AG09319 (cell line): ENCODE measurements at places on chromosomes 1 and 21.

GRCh38 chr1:34787461-34788420 is 5.1 kb upstream of the GJA4 start:
- DNase-seq: no peak

GRCh38 chr1:222926566-222926965 is 111.7 kb downstream of the DISP1 start:
- peak; percentile 19 for DNase-seq

GRCh38 chr1:226475142-226475511 is 67.2 kb upstream of the PARP1 start:
- no peak for DNase-seq

DNA sequence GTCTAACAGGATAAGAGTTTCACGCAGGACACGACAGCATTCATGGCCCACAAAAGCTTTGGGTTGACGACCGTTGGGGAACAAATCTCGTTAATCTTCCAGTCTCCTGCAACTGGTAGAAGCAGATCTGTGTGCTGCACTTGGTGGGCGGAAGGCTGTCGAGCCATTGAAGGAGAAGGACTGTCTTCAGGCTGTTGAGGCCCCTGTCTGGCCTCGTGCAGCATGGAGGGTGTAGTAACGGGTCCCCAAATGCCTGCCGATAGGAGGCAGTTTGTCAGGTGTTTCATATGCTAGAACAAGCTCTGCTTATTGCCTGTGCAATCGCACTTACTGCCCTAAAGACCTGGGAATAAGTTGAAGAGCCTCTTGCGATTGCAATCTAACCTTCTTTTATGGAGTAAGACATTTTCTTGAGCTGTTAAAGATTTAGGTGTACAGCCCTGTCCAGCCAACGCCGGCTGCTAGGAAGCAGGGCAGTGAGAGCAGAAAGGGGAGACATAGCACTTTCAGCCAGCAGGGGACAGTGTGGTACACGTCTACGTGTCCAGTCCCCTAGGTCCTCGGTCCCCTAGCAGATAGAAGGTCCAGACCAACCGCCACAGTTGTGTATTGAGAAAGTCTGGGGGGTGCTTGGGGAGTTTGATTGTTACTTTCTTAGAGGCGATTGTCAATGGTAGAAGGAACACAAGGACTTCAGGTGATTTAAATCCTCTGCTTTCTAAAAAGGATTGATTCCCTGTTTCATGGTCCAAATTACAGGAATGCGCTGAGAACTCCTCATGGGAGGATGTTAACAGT is 102.3 kb upstream of the TMPRSS2 start:
- DNase-seq: no peak

GRCh38 chr1:21261551-21262292 is 28.5 kb downstream of the ECE1 start:
- peak; percentile 91 for DNase-seq

DNA sequence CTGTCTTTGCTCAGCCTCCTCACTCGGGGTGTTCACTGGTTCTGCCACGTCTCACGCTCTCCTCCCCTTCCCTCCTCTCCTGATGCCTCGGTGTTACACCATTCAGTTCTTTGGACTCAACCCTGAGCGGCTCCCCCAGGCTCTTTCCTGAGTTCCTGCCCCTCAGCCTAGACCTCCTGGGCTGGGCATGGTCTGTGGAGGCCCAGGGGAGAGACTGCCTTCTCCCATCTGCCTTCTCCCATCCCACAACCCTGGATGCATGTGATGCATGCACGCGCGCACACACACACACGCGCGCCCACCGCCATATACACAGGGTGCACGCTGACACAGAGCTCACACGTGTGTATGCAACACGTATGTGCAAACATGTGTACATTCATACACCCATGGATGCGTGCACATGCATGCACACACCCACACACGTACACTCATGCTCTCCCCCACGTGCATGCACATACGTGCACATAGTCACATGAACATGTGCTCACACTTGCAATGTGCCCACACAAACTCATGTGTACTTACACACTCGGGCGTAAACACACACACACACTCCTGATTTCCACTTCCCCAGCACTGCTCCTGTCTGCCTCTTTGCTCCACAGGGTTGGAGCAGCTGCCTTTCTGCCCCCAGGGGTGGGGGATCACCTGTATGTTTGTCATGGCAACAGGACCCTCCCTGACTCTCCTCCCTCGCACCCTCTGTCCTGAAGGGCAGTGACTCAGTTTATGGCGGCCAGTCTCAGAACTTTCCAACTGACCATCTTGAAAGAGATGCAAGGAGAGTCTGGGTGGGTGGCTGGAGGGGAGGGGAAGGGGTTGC is 59.0 kb downstream of the HUNK start:
- no peak for DNase-seq
